ENCODE measurements at places on chromosomes 5 and 9.

- DNase-seq = no peak
These were observed 35.0 kb downstream of the ACTBL2 start for GRCh38 chr5:57447658-57448057.

- no peak for DNase-seq
These were observed 1.7 kb upstream of the ARRDC3 start for GRCh38 chr5:91384671-91385430.

- DNase-seq = no peak
These were observed 139.9 kb downstream of the RFX3 start for GRCh38 chr9:3385871-3386270.

DNA sequence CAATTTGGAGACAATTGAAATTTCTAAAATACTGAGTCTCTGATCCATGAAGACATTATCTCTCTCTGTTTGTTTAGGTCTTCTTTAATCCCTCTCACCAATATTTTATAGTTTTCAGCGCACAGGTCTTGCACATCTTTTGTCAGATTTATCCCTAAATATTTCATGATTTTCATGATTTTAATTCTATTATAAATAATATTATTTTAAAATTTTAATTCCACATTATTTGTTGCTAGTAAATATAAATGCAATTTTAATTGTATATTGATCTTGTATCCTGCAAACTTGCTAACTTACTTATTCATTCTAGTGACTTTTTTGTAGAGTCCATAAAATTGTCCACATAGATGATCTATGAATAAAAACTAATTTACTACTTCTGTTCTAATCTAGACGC lies 112.6 kb upstream of the TNPO1 start:
- no peak for DNase-seq

GRCh38 chr9:110443146-110443865 lies 105.6 kb upstream of the TXNDC8 start:
- no peak for DNase-seq

Data from T-cell (primary cell).